Stimulated activated CD4-positive, alpha-beta T cell treated with anti-CD3 and anti-CD28 coated beads, TNF-alpha, amount 100 ng/mL, for 24 hours (primary cell): ENCODE measurements at places on chromosomes 5 and 9.

DNA sequence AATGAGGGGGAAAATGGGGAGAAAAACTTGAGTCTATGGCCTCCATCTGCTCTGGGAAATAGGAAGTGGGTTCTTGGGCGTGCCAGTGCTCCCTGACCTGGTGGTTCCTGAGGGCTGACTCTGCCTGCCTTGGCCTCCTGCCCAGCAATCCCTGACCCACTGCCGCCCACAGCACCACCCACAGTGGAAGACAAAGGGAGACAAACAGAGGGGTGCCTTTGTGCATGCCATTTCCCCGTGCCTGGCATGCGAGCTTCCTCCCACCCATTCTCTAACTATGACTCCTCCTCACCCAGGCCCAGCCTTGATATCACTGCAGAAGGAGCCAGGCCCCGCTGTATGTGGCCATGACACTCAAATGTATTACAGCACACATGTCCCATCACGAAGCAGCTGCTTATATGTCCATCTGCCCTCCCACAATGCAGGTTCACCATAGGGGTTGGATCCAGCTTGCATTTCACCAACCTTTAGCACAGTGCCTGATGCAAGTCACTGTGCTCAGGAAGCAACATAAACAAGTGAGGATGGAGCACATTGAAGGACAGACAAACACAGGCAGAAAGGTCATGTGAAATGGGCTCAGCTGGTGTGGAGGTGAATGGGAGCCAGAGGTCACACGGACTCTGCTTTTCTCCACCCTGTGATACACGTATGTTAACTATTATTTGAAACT, 84.4 kb downstream of the ADRB2 start:
- DNase-seq, result no peak

GRCh38 chr5:136062366-136063274, 33.8 kb downstream of the TGFBI start:
- no peak for DNase-seq

DNA sequence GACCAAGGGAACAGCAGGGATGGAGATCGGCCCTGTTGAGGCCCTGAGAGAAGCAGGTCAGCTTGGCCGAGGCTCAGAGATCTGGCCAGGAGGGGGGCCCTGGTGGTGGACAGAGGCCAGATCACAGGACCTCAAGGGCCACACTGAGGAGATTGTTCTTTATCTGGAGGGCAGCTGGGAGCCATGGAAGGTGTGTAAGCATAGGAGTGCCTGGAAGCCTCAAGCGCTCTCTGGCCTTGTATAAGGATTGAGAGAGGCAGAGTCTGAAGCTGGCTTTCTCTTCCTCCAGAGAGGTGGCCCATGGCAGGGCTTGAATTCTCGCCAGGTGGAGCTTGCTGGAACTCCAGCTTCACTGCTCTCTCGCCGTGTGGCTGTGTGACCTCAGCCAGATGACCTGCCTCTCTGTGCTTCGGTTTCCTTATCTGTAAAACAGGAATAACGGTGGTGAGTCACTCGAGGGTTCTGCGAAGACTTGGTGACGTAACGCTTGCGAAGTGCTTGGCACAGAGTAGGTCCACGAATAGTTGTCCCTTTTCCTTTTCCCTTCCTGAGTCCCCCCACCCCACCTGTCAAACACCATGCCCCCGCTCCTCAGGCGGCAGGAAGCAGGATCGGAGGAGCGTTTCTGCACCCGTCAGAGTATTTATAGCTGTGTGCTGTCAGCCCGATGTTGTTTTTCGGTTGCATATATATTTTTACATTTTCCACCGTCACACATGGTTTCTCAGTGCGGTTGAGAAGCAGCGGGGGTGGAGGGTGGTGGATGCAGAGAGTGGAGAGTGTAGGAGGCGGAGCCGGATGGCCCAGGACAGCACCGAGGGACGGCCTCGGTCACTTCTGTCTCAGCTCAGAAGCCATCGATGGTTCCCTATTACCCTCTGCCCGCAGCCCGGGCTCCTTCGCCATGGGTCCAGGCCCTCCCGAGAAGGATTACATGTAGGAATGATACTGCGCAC, 17.0 kb upstream of the CRB2 start:
- DNase-seq, result peak; percentile 52

- no peak for DNase-seq
These were observed 185.2 kb downstream of the DCP2 start for GRCh38 chr5:113161806-113162205.

- DNase-seq, result no peak
These were observed 162.3 kb upstream of the PPP2R2B start for GRCh38 chr5:147040856-147041255.

DNA sequence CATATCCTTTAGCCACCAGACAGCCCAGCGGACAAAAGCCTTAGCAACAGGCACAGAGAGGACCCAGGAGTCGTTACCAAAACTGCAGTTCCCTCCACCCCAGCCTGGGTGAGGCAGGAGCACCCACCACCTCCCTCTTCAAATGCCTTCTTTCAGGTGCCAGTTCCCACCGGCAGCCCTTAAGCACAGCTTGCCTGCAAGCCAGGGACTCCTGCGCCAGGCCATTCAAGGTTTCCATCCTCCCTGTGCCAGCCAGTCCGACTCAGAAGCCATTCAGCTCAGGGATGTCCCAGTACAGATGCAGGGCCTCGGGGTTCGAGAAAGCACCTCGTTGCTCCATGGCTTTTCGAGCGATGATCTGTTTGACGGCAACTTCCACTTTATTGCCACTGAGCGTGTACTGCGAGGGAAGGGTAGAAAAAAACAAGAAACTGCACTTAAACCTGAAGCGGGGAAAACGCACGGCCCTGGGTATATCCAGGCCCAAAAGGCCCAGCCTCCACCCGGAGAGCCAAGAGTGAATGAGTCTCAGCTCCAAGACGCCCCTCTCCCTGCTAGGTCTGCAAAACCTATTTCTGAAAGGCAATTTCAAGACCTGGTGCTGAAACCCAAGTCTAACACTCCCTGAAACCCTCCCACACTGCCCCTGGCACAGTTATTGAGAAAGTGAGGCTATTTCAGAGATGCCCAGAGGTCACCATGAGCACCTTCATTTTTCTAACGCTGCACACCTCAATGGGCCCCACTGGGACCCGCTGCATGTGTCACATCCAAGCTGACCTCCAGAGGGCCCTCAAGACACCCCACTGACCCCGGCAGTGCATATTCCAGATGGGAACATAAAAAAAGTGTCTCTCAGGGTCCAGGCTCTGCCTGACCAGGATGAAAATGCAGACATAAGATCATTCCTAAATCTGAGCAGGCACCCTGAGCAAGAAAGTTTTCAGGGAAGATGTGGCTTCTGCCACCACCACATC, 36.8 kb upstream of the ZNF354A start:
- no peak for DNase-seq

GRCh38 chr5:75571547-75571946, 39.7 kb upstream of the ANKDD1B start:
- no peak for DNase-seq

- no peak for DNase-seq
These were observed 58.0 kb downstream of the LOX start for GRCh38 chr5:122019919-122020590.

DNA sequence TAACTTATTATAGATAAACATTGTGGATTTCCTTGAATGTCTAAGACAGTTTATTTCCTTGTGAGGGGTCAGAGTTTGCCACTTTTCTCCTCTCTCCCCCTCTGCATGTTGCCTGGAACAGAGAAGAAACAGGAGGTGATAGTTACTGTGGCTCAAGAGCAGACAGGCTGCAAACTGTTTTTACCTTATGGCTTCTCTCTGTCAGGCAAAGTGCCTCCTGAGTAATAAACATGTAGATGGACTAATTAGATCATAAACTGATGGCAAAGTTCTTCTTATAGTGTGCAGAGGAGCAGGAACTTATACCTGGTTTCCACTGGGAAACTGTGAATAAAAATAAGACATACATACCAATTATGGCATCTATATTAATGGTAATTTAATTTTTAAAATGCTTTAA, 133.1 kb upstream of the CDH12 start:
- DNase-seq, result no peak

GRCh38 chr5:38607396-38607795, 51.0 kb upstream of the LIFR start:
- no peak for DNase-seq

DNA sequence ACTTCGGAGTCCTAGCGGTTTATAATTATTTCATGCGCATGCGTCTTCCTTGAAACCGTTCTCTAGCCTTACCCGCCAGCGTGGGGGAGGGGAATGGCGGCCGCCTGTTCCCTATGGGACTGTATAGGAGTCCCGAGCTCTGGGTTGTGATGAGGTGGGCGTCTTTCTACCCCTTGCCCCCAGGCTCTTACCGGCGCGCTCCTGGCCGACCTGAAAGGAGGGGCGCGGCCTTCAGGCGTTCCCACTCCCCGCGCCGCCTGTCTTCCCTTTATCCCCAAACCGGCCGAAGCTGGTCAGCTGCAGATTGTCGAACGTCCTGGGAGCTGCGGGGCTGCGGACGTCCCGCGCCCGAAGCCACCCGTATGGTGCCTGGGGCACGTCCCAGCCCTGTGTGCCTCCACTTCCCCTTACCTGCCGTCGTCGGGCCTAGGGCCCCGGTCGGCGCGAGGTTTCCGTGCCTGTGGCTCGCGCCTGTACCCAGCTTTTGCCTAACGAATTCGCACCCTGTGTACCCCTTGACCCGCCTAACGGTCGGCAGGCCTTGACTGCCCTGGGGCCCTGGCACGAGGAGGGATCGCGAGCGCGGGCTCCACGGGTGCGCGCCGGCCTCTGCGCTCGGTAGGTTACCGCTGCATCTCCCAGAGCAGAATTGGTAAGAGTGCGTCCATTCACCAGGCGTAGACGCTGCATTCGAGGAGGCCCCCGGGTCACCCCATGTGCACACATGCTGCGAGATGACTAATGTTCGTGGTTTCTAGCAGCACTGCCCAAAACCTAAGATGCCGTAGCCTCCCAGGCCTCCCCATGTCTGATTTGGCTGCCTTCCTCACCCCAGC, 653 bp upstream of the HNRNPH1 start:
- DNase-seq, result no peak
